Colonic mucosa (tissue), 4 donors: ENCODE measurements at places on chromosomes 4 and X.
A peak's percentile ranks its signal among the peaks of the same experiment; 100 is the strongest.

GRCh38 chrX:101241531-101241930 lies 21.9 kb downstream of the DRP2 start:
- no peak for DNase-seq

DNA sequence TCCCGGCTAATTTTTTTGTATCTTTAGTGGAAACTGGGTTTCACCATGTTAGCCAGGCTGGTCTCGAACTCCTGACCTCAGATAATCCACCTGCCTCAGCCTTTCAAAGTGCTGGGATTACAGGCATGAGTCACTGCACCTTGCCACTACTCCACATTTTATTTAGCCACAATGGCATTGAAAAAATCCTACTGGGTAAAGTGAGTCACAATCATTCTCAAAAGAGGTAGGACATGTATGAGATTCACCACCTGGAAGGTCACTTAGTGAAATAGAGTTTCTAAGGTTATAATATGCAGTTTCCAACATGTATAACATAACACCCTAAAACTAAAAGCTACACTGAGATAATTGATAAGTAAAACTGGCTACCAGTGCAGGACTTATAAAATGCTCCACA lies 159.2 kb downstream of the BTC start:
- no peak for DNase-seq

GRCh38 chr4:120680647-120681228 lies 241.8 kb downstream of the PRDM5 start:
- DNase-seq = no peak

GRCh38 chr4:123956204-123956603 lies 559.6 kb downstream of the SPRY1 start:
- no peak for DNase-seq

DNA sequence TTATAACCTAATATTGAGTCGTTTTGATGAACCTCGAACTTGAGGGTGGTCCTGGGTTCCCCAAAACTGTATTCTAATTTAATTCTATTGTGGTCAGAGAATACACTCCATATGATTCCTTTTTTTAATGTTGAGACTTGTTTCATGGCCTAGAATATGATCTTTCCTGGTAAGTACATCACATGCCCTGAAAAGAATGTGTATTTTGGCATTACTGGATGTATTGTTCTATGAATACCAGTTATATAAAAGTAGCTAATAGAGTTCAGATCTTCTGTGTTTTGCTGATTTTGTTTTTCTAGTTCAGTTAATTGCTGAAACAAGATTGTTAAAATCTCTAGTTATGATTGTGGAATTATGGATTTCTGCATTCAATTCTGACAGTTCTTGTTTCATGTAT lies 18.8 kb downstream of the PRRG1 start:
- DNase-seq = no peak

DNA sequence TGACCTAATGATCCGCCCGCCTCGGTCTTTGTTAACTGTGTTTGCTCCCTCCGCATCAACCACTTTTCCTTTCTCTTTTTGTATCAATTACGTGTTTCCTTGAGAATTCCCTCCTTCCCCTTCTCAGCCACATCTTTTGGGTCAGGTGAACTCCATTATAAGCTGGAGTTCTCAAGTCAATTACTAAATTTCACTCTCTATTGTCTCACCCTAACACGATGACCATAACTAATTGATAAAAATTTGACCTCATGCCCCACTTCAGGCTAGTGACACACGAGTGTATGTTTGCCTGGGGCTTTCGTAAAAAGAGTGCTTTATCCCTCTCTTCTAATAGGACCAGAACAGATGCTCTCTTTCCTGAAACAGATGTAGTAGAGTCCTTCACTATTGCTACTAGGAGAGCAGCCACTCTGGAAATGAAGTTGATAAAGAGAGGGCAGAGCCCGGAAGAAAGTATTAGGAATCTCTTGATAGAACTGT lies 403.6 kb upstream of the ANXA10 start:
- DNase-seq = no peak

GRCh38 chr4:25943312-25943711 lies 29.3 kb downstream of the SMIM20 start:
- no peak for DNase-seq

- no peak for DNase-seq
Observed at GRCh38 chrX:1378306-1378759, 13.6 kb downstream of the SLC25A6 start.

DNA sequence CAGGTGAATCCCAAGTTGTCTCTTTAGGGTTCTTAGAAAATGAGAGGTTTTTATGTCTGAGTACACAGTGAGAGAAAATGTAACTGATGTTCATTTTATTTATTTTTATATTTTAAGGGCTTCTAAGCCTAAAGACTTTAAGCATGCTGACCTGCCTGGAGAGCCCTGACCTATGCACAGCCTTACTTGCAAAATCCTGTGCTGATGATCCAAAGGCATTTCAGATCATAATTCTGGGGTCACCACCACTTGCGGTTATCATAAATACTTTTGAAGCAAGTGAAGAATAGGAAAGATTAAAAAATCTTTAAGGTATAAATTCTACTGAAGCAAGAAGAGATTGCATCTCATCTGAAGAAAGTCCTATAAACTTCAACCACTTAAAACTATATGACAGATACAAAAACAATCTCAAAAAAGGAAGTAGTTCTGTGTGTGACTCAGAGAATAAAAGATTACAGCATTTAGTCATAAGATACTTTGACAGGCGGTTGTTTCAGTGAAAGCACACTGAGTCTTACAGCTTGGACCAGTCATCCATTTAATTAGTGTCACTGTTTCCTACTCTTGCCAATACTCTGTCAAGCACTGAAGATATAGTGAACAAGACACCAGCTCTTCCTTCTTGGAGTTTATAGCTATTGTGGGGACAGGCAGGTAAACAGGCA lies 245.2 kb upstream of the DIPK2B start:
- no peak for DNase-seq

- DNase-seq = peak; percentile 93
Observed at GRCh38 chr4:38730830-38731646, 51.8 kb downstream of the TLR10 start.

DNA sequence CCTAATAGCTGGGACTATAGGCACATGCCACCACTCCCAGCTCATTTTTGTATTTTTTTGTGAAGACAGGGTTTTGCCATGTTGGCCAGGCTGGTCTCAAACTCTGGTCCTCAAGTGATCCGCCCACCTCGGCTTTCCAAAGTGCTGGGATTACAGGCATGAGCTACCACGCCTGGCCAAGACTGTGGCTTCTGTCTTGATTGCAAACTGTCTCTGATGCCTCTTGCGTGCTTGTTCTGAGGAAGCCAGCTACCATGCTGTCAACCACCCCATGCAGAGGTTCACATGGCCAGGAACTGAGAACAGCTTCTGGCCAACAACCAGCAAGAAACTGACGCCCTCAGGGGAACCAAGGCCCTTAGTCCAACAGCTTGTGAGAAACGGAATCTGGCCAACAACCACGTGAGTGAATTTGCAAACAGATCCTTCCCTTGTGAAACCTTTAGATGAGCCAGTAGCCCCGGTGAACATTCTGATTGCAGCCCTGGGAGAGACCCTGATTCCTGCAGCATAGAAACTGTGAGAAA lies 71.2 kb downstream of the SUPT20HL2 start:
- DNase-seq = peak; percentile 29

DNA sequence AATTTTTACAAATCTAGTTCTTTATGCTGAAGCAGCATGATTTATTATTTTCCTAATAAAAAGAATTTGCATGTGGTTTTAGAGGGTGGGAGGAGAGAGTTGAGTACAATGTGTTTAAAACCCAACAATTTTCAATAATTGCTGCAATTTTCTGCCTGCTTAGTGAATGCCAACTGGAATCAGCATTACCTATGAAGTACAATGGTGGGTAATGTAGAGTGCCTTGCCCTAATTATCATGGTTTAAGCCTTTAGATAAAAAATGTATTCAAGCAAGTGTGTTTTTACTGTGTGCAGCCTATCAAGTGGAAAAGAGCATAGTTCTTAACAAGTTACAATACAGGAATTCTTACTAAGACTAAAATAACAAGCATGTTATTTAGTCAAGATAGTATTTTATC lies 77.9 kb upstream of the ANKRD50 start:
- DNase-seq = no peak

DNA sequence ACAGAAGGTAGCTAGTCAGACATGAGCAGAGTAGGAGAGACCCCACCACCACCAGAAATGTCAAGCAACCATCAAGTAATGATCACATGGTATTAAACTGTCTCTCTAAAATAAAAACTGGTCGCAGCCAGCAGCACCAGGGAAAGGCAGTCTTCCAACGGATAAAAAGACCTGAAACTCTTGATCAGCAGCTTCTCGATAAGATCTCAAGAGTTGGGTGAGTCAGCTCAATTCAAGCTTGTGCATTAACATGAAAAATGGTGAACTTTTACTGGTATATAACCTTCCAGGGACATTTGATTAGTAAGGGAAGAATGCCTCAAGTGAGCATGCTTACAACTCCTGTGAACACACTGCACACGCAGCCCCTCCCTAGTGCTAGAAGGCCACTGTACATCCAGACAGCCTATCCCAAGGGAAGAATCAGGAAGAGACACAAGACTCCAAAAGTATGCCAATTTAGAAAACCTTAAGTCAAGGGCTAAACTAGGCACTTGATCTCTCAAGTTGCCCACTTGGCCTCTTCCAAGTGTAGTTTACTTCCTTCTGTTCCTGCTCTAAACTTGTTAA lies 270.0 kb upstream of the GNPDA2 start:
- DNase-seq = no peak

GRCh38 chrX:15563056-15563455 lies 37.7 kb downstream of the ACE2 start:
- peak; percentile 38 for DNase-seq

DNA sequence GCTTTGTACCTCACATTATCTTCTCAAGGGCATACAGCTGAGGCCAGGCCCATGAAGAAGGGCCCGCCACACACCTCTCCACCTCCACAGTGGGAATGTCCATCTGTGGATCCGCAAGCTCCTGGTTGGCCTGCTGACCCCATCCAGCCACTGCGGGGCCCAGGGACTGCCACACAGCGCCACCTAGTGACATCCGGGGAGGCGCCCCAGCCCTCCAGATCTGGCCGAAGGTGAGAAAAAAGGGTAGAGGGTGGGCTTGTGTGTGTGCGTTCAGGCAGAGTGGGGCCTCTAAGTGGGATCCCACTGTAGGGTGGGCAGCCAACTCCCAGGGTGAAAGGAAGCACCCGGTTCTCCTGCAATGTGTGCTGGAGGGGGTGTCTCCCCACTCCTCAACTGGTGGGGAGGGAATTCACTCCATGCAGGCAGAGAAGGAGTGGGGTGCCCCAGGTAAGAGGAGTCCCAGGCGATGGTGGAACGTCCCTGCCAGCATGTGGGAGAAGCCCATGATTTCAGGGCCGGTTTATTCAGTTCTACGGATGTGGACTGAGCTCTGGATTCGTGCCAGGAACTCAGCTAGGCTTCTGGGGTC lies 117.3 kb downstream of the ENPP6 start:
- peak; percentile 60 for DNase-seq

DNA sequence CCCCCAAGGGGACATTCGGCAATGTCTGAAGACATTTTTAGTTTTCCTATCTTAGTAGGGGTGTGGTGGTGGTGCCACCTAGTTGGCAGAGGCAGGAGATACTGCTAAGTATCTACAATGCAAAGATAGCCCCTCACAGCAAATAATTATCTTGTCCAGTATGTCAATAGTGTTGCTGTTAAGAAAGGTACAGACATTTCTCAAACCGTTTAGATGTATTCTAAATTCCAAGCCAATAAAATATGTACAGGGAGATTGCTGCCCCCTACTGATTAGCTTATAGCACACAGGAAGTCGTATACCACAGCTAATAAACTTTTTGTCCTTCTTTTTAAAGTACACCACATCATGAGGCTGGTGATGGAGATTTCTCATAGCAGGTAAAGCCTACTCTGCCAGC lies 260.5 kb downstream of the TMA16 start:
- DNase-seq = no peak

DNA sequence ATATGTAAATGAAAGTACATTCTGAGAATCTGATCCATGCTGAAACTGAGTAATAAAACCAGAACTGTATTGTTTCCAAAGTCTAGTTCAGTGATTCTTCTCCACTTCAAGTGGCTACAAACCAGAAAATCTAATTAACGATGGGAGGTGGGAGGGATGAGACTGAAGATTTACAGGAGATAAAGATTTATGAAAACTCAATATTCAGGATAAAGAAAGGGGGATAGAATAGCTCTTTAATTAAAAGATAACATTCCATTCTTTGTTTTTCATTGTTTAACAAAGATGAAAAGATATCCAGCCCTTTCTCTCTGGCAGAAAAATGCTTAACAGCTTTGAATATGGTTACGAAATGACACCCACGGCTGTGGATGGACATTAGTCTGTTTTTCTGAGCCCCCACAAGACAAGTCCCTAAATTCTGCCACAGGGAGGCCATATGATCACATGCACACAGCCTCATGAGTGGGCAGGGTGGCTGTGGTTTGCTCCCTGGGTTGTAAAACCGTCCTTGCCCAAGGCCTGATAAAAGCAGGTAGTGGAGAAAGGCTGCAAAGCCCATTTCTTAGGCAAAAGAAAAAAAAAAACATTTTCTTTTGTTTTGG lies 36.4 kb downstream of the TMEM150C start:
- DNase-seq = no peak

DNA sequence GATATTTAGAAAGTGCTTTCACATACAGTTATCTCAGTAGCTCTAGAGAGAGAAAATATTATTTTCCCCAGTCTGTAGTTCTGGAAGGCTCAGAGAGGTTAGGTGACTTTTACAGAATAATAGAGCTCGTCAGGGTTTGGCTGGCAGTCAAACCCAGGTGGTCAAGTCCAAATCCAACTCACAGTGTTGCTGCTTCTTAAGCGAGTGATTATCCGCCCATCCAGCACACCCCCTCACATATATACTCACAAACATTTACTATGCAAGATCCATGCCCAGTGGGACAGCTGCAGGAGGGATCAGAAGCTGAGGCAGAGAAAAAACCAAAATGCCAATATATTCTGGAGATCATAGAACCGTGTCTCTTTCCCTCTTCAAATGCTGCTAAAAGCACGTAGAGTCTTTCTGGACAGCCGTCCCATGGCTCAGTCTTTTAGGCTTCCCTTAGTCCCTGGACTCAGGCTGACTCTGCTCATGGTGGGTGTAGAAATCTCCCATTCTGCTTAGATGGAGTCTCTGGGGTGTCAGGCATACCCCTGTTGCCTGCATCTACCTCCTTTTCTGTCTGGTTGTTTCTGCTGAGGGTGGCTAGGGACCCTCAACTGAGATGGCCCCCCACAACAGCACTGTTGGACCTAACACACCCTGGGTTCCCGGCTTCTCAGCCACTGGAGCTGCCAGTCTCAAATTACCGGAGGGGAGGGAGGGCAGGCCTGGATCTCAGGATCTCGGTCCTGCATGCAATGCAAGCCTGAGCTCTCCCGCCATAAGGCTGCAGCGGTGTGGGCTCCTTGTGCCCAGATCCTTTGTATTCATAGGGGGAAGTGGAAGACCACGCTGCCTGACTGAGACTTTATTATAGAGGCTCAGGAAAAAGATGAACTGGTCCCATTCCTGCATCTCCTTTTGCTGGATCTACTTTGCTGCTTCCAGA lies at the start of gene CHRNA9:
TSS of gene CHRNA9 (plus strand) at position 743 of the 934 bp plus-strand sequence. CDS start at position 878, 135 bp downstream.
- DNase-seq = no peak

- DNase-seq = no peak
Observed at GRCh38 chr4:167233685-167234315, 494 bp downstream of the SPOCK3 start.

- DNase-seq = no peak
Observed at GRCh38 chr4:112766422-112766821, 129.5 kb downstream of the LARP7 start.

- DNase-seq = no peak
Observed at GRCh38 chrX:70049925-70050324, at the start of gene AWAT2. Gene AWAT2, minus strand, starts transcription at chrX:70049938. Its CDS starts 6 bp downstream, at chrX:70049932.
